BJ (cell line): ENCODE measurements at places on chromosomes 4 and X.
A peak's percentile ranks its signal among the peaks of the same experiment; 100 is the strongest.

- no peak for DNase-seq
These were observed 158.5 kb downstream of the MID1IP1 start for GRCh38 chrX:38959736-38960135.

DNA sequence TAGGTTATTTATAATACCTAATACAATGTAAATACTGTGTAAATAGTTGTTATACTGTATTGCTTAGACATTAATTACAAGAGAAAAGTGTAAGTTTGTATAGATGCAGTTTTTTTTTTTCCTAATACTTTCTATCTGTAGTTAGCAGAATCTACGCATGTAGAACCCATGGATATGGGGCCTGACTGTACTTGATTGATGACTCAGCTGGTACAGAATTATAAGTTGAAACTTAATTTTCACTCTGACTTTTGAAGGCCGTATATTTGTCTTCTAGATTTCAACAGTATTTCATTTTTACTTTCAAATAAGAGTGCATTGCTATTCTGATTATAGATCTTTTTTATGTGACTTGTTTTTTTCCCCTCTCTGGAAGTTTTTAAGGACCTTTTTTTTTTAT is 30.8 kb upstream of the NDUFC1 start:
- DNase-seq, result no peak

DNA sequence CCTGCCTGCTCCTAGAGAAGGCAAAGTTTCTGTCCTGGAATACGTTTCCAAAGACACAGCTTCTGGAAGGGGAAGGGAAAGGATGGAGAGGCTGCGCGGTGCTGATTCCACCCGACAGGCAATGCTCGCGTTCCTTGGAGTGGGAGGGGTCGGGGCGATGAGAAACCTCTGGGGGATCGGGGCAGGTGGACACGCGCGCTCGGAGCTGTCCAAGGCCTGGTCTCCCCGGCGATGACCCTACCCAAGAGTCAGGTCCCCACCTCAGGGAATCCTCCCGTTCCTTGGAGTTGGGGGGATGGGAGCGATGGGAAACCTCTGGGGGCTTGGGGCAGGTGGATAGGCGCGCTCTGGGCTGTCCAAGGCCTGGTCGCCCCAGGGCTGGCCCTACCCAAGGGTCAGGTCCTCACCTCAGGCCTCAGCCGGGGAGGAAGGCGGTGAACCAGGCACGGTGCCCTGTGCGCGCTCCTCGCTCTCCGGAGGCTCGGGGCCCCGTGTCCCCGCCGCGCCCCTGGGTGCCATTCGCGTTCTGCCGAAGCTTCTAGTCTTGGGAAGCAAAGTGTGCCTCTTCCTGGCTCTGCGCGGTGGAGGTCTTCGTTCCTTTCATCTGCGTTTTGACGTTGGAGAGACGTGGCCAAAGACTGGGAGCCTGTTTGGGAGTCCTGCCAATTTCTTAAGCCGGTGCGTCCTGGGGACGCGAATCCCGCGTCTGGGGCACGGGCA is 10.6 kb upstream of the SHOX start:
- DNase-seq, result no peak

DNA sequence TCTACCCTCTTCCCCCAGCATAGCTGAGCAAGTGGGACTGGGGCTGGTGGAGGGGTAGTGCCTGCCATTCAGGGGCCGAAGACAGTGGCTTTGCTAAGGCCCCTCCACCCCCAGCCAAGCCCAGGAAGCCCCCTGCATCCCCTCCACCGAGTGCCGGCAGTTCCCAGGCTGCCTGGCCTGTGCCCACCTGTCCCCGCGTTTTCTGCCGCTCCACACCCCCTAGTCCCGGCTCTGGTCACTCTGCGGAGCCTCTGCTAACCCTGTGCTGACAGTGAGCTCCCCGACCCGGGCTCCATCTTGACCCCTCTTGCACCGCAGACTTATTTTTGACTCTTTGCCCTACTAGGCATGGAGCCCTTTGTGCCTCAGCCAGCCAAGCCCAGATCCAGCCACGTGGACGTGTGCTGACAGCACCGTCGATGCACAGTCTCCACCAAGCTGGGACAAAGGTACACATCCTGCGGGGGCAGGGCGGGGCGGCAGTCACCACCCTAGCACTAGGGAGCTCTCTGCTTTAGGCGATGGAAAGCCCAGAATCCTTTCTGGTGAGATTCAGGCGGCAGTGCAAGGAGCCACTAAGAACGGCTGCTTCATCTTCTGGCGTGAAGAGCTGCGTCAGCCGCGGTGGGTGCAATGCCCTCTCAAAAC is 96.6 kb downstream of the PHKA2 start:
- no peak for DNase-seq

DNA sequence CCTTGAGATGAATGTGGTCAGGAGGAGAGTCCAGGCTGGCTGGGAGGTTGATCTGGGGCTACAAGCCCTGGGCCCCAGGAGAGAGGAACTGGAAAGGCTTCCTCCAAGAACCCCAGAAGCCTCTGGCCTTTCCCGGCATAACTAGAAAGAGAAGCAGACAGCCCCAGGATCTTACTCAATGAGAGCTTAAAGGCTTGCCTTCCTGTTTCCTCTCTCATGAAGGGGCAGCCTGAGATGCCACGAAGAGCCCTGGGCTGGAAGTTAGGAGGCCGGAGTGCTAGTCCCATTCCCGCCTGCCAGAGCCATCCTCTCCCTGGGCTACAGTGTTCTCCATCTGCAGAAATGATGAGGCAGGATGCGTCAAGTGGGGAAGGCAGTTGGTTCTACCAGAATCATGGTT is 20.1 kb upstream of the XPNPEP2 start:
- DNase-seq, result no peak

DNA sequence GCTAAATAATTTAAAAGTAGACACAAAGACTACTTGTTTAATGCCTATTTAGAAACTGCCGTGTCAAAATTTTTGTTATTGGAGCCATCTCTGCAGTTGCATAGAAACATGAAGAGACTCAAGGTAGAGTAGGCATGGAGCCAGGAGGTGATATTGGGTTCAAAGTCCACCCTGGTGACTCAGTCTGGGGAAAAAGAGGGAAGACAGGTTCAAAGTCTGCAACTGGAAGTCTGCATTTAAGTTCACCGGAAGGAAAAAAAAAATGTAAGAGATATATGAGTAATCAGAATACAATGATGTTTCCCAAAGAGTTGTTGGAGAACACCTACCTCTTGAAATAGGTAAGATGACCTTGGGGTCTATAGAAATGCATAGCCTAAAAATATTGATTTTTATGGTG is 67.4 kb upstream of the QRFPR start:
- DNase-seq, result no peak

- peak; percentile 57 for DNase-seq
These were observed 139.8 kb downstream of the PALLD start for GRCh38 chr4:168636506-168637196.

DNA sequence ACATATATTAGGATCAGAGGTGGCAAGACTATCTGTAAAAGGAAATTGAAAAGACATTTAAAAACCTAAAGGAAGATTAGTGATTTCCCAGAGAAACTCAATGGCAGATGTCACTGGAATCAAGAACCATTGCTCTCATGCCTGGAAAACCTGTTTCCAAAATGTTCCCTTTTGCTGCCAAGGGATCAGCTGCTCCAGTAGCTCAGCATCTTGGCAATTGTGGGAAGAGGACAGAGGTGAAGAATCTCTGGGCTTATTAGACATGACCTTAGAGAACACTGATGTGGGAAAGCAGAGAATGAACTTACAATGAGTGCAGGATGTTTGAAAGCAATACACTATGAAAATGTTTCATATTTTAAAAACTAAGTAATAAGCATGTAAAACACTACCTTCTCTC is 98.3 kb downstream of the SHROOM3 start:
- no peak for DNase-seq

- DNase-seq, result no peak
These were observed 682.3 kb upstream of the GRID2 start for GRCh38 chr4:91621446-91621845.

DNA sequence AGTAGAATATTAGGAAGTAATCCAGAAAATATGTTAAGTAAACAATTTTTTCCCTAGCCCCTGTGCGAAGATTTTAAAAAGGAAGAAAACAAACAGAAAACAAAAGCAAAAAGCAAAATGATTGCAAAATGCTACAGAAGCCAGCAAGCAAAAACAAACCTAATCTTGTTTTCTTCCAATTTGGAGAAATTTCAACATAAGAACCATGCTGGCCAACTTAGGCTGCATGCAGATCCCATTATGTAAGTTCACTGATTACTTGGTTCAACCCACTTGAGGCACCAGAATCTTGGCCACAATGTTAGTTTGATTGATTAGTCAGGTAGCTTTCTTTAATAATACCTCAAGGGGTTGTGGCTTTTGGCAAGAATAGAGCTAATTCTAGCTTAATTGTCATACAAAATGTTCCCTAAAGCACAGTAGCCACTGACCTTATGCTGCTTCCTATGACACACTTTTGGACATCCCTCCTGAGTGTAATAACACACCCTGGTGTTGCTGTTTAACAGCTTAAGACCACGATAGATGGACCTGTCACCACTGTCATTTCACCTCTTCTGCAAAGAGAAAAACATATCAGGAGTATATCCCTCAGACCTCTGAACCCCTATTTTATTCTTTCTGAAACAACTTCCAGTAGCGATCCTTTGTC is 2342.1 kb downstream of the PCDH7 start:
- DNase-seq, result no peak

DNA sequence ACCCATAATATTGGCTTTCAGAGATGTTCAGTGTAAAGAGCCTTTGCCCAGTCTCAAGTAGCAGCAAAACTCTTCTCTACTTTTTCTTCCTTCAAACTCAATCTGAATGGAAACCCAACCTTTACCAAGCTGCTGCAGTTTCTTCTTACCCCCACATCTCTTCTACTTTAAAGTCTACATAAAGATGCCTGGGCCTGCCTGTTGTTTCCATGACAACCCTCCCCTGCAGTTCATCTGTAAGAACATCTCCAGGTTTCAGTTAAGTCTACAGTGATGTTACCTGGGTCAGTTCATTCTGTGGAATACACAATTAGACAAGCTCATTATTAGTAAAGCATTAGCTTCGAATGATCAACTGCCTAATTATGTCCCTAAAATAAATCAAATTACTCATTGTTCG is 81.4 kb downstream of the SPANXN3 start:
- no peak for DNase-seq

- no peak for DNase-seq
These were observed 25.9 kb downstream of the COL25A1 start for GRCh38 chr4:109276482-109277095.

GRCh38 chr4:74018771-74019170 is 19.7 kb downstream of the CXCL3 start:
- DNase-seq, result no peak

- peak; percentile 78 for DNase-seq
These were observed 287.5 kb downstream of the CAMK2D start for GRCh38 chr4:113474017-113474416.

DNA sequence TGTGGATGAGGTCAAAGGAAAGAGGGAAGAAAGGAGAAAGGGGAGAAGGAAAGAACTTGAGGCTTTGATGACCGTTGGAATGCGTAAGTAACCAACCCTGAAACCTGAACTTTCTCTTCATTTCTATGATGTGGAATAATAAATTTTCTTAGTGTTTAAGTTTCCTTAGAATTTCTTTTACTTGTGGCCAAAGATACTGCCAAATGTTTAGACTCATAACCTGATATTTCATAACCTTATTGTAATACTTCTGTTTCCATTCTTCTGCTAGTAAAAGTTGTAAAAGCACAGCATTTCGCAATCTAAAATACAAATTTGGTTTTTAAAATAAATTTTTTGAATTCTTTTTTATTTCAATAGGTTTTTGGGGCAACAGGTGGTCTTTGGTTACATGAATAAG is 258.5 kb upstream of the GIMD1 start:
- DNase-seq, result no peak

DNA sequence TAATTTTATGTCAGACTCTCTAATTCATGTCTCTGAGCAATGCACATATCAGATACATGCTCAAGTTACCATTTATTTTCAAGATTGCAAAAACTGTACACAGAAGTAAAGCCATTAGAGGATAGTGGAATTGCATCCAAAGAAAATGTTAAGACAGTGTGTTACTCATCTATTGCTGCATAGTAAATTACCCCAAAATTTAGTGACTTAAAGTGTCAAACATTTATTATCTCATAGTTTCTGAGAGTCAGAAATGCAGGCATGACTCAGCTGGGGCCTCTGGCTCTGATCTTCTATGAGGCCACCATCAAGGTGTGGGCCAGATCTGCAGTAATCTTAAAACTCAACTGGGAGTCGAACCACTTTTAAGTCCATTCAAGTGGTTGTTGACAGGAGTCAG is 275.2 kb downstream of the QDPR start:
- DNase-seq, result peak; percentile 63

DNA sequence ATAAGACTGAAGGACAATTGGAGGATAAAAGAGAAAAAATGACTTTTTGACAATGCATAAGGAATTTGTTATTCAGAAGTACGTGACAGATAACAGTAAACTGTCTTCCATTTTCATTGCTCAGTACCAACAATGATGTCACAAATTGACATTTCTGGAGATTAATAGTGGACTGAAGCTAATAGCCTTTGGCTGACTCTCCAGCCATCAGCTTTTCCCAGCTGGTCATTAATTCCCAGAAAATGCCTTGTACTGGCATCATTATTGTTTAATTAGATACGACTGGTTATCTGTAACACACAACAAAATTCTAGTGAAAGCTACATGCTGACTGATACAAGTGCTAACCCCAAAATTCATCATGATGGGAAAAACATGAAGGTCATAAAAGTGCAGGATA is 147.9 kb upstream of the FGF13 start:
- DNase-seq, result no peak

DNA sequence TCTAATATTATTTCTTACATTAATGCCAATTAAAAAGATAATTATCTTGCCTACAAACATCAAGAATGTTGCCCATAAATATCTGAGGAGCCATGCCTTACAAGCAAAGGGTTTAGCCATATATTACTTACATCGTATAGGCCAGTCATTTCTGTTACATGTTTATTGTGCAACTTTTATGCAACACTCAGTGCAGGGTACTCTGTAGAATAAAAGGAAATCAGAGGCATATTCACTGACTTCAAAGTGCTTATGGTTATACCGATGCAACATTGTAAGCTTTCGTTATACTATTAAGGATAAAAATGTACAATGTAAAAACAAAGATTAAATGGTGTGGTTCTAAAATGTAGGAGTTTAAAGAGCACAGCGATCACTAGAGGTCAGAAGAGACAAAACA is 315.9 kb downstream of the PCDH10 start:
- no peak for DNase-seq

- no peak for DNase-seq
These were observed 22.8 kb upstream of the SH3RF1 start for GRCh38 chr4:169293343-169294176.

DNA sequence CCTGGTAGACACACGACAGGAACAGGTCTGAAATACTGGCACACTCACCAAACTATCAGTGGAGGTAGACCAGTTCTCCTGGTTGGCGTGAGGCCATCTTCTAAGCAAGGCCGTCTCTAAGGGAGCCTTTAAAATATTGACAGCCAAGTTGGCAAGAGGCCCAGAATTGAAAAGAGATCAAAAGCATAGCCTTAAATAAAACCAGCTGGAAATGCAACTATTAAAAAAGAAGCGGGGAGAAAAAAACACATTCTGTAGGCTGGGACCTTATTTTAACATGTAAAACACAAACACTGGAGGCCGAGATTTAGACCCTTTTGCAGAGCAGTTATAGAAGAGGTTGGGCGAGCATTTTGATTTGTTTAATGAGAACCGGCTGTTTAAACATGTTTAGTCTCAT is 233.0 kb upstream of the CLNK start:
- no peak for DNase-seq

- no peak for DNase-seq
These were observed 114.1 kb downstream of the TLL1 start for GRCh38 chr4:165986956-165987698.
